ENCODE measurements at places on chromosomes 6 and 20.
A peak's percentile ranks its signal among the peaks of the same experiment; 100 is the strongest.

- no peak for DNase-seq
These were observed 140.9 kb downstream of the RNF144B start for GRCh38 chr6:18527836-18528743.

DNA sequence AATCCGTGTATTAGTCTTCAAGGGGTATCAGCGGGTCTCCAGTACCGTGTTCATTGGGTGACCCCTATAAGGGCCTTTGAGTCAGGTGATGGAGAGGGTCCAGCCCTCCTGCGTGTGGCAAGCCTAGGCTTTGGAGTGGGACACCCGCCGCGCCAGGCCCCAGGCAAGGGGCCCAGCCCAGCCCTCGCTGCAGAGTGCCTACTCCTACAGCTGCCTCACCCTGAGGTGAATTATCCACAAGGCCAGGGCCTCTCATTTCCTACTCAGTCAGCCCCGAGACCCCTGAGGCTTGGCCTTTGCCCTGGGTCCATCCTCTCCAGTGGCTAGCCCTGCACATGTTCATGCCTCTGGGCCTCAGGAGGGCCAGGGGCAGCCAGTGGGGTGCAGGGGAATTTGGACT is 45.1 kb downstream of the TMEM242 start:
- no peak for DNase-seq

DNA sequence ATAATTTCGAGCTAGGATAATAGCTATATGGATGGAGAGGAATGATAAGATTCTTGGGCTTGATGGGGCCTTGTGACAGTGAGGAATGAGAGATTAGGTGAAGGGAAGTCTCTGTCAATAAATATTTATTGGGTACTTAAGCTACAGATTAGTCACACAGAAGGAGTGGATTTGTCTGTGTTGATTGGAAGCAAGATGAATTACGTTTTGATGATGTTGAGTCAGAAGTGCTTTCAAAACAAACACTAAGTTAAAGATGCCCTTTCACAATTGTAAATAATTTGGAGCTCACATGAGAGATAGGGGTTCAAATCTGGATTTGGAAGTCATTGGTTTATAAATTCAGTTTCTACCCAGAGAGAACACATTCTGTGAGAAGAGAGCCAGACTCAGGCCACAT is 834.2 kb downstream of the KIF16B start:
- DNase-seq = no peak

GRCh38 chr6:150256618-150257272 is 112.1 kb upstream of the IYD start:
- DNase-seq = no peak

DNA sequence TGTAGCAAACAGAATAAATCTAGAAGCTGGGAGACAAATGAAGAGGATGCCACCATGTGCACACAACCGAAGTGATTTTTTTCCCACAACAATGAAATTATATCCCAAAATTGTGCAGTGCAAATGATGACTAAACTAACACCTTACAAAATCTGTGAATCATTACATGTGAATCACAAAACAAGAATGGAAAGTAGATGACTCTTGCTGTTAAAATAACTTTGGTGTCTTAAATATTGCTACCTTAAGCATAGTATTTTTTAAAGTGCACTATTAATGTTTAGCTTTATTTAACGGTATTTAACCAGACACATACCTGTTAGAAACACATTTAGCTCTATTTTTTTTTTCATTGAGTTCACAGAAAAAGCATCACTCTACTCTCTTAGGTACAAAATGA is 190.8 kb downstream of the TBC1D32 start:
- no peak for DNase-seq

GRCh38 chr20:41287327-41287726 is 30.2 kb downstream of the ZHX3 start:
- no peak for DNase-seq

GRCh38 chr6:159252955-159253508 is 83.8 kb downstream of the FNDC1 start:
- DNase-seq = peak; percentile 22

- DNase-seq = no peak
These were observed 34.6 kb upstream of the CITED2 start for GRCh38 chr6:139409026-139409425.

DNA sequence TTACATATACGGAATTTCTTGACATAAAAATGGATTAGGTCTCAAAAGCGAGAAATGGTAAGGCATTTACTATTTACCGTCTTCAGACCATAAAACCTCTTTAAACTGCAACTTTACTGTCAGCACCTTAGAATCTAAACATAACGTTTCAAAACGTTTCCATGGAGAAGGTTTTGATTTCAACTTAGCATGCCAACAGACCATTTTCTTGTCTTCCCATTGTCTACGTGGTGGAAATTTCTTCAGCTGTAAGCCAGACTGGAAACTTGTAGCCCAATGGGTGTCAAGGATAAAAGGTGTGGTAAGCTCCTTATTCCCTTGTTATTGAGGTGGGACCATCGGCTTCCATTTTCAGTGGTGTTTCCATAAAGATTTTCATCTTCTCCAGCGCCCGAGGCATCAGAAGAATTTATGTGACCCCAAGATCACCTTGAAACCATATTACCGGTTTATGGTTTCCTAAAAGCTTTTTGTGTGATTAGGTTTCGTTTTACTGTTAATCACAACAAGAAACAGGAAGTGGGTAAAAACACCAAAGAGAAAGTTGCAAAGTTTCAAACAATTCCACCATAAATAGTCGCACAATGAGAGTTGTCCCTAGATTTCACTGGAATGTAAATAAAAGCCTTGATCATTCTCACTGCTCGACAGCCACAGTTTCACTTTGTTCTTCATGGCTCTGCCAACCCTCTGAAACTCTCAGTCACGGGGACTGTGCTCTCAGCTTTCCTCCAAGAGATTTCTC is 63.0 kb upstream of the CD2AP start:
- DNase-seq = no peak

- DNase-seq = no peak
These were observed 480.0 kb upstream of the JARID2 start for GRCh38 chr6:14765721-14766390.

- DNase-seq = no peak
These were observed 57.3 kb downstream of the PTPRA start for GRCh38 chr20:2930538-2930937.

DNA sequence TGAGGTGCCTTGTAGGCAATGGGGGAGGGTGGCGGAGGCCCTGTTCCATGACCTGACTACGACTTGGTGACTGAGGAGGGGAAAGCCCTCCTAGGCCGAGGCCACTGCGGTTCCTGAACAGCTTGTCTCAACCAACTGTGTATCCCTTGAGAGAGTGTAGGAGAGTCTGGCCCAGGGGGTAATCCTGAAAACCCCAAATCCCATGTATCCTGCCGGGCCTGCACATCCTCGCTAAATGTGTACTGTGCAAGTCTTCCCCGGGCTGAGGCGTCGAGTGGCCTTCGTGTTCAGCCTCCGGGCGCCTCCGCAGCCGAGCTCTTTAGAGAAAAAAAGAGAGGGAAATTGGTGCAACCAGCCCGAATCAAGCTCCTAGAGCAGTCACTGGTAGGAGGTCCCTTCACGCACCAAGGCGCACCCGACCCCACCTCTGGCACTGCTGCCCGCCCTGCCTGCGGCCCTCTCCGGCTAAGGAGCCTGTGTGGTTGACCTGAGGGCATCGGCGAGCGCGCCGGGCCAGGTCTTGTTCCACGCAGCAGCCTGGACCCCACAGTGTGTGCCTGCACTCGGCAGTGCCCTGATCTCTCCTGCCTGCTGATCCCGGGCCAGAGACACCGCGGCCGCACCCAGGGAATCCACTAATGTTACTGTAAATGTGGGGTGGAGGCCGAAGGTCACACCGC is 7.3 kb downstream of the SIM1 start:
- DNase-seq = no peak

- no peak for DNase-seq
These were observed 211.9 kb upstream of the CNR1 start for GRCh38 chr6:88377976-88378568.

- no peak for DNase-seq
These were observed 18.9 kb downstream of the L3MBTL3 start for GRCh38 chr6:130037207-130037811.

DNA sequence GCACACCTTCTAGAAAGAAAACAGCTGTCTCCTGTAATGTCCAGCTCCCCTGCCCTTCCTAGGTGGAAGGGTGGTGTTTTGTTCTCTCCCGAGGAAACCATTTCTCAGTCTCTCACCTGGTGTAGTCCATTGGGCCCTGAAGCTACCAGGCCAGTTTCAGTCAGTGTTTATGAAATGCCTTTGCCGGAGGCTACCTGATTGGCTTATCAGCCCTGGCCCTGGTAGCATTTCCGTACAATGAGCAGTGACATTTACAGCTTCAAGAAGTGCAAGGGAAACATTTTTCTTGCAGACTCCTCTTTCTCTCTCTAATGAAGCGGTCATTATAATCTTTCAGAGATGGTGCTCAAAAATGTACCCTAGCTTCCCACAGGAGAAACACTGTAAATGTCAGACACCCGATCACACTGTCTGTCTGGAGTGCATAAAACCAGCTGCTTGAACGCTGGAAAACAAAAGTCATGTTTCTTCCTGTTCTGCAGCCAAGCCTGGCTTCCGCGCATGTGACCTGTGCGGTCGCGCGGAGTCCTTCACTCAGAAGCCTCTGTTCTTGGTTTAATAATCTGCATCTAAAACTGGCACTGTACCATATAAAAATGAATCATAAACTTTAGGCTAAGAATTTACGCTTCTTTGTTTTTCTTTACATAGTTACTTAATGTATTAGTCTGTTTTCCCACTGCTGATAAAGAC is 28.4 kb upstream of the SAYSD1 start:
- no peak for DNase-seq

DNA sequence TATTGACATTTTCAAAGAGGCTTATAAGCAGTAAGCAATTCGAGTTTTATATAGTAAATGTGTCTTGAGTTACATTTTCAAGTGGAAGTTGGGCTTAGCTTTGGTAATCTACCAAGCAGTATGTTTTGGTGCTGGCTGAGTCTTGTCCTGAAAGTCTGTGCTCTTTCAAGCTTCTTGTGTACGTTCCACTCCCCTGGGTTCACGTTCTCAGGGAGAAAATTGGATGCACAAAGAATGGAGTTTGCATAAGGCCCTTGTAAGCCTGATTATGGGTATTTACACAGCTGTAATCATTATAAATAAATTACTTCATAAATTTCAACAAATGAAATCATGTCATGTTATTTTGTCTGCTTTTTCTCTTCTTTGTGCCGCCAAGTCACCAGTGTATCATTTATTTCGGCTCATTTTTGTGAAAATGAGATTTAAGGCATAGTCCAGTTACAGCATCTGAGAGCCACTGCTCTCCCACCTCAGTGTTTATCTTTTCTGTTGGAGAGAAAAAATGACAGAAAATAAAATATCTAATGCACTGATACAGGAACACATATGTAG is 262.5 kb downstream of the BTBD3 start:
- no peak for DNase-seq

DNA sequence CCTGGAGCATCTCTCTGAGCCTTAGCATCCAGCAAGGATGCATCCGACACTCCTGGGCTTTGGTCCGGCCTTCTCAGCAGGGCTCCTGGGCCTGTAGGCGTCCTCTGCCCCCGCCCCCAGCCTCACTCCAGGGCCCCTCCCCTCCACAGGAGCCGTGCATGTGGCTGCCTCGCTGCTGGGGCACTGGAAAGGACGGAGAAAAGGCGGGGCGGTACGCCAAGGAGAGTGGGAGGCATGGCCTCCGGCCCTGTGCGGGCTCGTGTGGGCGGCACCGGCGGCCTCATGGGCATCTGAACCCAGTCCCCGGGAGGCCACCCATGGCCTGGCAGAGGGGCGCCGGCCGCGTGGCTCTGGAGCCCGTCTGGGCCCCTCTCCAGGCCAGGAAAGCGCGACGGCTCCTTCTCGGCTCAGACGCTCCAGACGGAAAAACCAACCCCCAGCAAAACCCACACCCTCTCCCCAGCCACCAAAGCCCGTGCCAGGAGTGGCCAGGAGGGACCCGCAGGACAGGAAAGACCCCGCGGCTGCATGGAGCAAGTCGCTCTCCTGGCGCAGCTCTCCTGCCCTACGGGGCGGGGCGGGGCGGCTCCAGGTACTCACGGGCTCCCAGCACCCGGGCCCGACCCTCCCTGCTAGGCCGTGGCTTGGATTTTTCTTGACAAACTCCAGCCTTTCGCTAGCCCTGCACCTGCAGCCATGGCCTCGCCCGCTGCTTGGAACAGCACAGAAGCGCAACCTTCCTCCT is 419.9 kb downstream of the QKI start:
- no peak for DNase-seq

GRCh38 chr20:34397096-34397495 is 34.0 kb downstream of the ITCH start:
- no peak for DNase-seq

DNA sequence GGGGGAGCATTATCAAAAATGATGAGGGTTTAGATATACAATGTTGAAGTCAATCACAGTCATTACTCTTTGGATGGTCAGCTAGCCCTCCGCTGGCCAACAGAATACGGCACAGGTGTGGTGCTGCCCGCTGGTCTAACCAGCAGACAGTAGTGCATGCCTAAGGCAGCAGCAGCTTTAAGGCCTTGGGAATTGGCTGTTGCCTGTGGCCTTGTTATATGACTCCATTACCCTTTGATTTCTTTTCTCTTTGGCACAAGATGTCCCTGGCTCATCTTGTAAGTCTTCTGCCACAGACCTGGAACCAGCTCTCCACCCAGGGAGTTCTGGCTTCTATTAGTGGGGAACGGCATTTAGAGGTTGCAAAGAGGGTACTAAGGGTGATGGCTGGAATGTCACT is 110.2 kb downstream of the WDR27 start:
- no peak for DNase-seq

GRCh38 chr20:48211238-48211637 is 426.0 kb upstream of the SULF2 start:
- DNase-seq = no peak

DNA sequence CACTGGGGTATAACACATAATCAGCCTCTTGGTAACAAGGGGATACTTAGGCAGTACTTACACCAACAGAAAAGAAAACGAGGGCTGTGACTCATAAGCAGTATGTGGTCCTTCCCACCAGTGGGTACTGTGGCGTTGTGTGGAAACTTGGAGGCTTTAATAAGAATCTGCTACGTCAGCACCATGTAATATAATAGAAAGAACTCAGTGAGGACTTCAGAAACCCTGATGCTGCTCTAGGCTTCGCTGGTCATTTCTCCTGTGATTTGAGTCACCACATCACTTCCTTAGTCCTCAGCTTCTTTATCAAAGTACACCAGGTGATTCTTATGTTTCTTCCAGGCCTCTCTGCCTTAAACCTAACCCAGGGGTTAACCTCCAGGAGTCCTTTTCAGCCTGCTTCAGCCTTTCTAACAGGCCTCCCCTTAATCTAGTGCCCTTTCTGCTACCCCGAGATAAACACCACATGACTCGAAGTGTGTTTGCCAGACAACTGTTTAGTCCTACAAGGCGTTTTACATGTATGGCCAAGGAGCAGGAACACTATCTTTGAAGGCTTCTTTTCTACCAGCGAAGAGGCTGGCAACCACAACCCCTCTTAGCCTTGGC is 68.5 kb downstream of the FYN start:
- DNase-seq = peak; percentile 74

- DNase-seq = no peak
These were observed 148.5 kb downstream of the LY86 start for GRCh38 chr6:6736791-6737654.

DNA sequence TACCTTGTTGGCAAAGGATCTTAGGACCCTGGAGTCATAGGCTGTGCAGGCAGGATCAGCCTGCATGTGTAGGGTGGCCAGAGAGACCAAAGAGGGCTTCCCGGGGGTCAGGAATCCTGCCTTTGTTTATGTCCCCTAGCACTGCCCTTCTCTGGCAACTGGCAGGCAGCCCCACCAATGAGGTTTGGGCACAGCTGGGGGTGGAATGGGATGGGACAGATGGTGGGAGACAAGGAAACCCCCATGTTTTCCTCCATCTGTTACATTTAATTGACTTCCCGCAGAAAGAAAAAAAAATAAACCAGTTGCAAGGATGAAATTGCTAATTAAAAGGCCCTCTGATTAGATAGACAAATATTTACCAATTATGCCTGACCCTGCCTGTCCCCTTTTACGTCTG is 27.6 kb downstream of the CD40 start:
- DNase-seq = no peak

Measured in activated naive CD4-positive, alpha-beta T cell treated with anti-CD3 and anti-CD28 coated beads for 36 hours (primary cell).